ENCODE measurements at places on chromosomes 1 and 21. TPM values are rescaled to one million over a fixed set of nuclear protein-coding genes. Genes with fewer than 3 reads are reported as not detected.

The HSPA13 gene
- 27.9 TPM for polyA plus RNA-seq

The SETSIP gene
- polyA plus RNA-seq = 0.38 TPM

The PALMD gene
- 88.1 TPM for polyA plus RNA-seq

DNA sequence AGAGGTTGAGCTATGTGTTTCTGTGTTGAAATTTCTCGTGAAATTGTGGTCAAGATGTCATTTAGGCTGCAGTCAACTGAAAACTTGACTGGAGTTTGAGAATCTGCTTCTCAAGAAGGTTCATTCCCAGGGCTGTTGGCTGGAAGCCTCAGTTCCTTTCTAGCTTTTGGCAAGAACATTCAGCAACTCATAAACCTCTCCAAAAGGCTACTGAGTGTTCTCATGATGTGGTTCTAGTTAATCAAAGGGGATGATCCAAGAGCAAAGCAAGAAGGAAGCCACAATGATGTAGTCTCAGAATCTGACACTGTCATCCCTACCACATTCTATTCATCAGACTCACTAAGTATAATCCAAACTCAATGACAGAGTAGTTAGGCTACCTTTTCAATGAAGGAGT, 66.6 kb downstream of the SPATA6 start:
- no peak for DNase-seq

DNA sequence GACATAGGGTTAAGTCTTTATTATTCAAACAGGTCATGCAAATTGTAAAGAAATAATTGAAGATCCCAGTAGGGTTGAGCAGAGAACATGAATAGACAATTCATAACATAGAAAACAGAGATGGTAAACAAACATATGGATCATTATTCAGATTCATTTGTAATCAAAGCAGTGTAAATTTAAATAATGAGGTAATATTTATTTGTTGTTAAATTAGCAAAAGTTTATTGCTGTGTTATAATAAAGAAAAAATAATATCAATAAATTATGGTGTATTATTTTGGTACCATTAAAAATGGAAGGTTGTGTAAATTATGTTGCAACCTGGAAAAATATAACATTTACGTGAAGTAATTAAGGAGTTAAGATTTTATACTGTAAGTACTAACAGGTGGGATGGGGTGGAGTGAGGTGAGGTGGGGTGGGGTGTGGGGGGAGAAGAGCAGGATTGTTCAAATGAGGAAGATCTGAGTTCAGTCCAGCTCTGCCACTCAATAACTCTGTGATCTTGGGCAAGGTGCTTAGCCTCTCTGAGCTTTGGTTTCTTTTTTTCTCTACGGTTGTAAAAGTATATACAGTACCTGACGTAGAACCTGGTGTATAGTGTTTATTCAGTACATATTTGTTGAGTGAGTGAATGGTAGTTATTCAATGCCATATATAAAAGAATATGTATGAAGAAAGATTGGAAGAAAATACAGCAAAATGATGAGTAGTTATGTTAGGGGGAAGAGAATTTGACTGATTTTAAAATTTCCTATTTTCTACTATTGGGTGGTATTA, 140.3 kb upstream of the KIF26B start:
- no peak for DNase-seq

GRCh38 chr1:27872059-27872801, at the start of gene THEMIS2:
Gene THEMIS2 (plus strand): TSS chr1:27872544. CDS start chr1:27872572, 28 bp downstream.
- peak; percentile 68 for DNase-seq

- DNase-seq = peak; percentile 71
These were observed 25.7 kb upstream of the BACE2 start for GRCh38 chr21:41142051-41142795.

DNA sequence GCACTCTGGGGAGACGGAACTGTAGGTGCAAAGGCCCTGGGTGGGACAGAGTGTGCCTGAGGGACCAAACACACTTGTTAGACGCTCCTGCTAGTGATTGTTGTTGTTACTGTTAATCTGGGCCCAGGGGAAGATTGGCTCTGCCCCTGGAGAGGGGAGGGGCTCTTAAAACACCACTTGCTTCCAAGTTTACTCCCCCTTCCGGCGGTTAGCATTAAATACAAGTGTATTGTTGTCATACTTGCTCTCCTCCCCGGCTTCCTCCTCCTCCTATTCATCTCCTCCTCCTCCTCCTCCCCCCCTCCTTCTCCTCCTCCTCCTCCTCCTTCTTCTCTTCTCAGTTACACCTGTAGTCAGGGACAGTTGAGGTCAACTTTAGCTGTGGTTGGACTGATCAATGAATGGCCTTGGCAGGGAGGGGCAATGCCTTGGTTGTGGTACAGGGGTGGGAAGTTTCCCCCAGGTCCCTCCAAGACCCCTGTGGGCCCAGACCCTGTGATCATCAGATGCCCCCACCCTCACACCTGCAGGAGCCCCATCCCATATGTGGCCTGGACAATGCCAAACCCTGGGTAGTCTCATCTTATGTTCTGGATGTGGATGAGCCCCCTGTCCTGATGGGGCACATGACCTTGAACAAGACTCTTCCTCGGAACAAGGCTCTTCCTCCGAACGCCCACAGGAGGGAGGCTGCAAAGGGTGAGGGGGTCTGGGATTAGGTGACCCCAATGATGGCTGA, 217.3 kb downstream of the PTPRU start:
- no peak for DNase-seq
